ENCODE measurements at places on chromosomes 3 and 15.

DNA sequence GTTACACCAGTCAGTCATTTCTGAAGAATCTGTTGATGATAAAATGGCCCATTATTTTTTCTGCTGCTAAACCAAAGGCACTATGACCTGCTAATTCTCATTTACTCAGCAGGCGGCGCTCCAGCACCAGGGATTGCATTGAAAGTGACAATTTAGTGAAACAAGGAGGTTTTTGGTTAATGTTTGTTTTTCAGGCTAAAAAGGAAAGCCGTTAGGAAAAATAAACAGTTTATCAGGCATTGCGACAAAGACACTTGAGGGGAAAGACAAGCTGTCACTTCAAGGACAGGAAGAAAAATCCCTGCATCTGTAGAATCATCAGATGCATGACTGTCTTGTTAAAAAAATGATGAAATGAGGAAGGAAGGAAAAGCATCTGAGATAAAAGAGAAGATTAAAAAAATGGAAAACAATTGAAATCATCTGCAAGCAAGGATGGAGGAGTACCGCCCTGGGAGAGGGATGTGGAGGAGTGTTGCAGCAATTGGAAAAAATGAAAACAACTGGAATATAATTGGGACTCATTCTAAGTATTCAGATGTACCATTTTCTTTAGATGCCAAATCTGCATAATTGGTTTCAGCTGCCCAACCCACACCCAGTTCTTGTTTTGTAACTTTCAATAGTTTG lies 54.0 kb downstream of the NR1D2 start:
- peak; percentile 70 for DNase-seq

DNA sequence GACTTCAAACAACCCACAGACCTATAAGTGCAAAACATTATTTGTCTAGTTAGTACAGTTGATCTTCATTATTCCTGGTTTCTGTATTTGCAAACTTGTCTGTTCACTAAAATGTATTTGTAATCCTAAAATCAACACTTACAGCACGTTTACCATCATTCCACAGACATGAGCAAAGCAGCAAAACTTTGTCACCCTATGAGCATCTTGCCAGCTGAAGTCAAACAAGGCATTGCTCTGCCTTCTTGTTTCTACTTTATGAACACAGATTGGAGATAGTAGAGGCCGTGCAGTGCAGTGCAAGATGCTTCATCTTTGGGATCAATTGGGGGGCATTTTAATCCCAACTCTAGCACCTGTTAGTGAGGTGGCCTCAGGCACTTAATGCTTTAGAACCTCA lies 202.1 kb downstream of the NLGN1 start:
- DNase-seq: no peak

GRCh38 chr3:32453346-32453745 lies 49.3 kb downstream of the CMTM6 start:
- no peak for DNase-seq

DNA sequence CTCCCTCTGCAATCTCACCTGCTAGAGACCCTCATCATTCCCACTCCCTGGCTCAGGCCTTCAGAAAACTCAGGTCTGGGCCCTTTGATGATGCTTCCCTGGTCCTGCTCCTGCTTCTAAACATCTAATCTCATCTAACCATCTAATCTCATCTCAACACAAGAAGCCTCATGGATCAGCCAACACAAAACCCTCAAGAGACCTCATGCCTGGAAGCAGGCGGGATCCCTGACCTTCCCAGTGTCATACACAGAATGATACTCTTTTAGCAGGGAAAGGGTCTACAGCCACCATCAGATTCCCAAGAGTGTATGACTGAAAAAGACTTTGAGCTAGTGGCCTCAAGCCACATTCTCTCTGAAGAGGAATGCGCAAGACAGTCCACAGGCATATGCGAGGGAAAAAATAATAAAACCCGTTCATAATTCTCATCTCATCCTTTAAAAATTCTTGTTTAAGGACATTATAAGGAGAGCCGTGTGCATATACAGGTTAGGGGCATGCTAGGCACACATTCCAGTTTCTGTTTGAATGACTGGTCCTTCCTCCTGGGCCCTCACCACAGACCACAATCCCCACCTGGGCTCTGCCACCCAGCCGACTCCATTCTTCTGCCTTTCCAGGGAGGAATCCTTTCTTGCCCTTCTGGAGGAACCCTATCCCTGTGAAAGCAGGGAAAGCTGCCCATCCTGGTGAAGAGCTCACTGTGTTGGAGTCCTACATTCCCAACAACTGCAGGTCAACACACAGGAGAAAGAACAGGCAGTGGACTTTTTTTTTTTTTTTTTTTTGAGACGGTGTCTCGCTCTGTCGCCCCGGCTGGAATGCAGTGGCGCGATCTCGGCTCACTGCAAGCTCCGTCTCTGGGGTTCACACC lies 2.2 kb downstream of the ZXDC start:
- no peak for DNase-seq

DNA sequence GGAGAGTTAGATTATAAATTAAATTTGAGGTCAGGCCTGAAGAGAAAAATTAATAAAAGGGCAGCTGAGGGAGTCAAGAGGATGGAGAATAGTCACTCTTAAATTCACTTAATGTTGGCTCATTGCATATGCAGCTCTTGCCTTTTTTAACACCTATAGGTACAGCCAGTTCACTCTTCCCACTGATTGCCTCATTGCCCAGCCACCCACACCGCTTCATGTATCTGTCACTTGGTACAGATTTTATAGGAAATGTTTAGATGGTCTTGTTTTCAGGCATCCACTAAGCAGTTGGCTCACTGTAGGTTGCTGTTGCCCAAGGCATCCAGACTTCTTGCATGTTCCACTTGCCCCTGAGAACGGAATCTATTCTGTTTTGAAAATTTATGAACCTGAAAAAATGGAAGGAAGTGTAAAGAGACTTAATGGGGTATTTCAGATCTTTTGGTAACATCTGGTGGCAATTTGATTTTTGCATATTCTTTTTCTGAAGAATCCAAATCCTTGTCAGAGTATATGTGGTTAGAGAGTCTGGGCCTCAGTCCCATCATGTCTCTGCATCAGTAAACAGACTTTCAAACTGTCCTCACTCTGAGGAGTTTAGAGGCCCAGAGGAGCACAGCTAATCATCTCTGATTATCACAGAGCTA lies 151.9 kb downstream of the RBPMS2 start:
- DNase-seq: no peak

DNA sequence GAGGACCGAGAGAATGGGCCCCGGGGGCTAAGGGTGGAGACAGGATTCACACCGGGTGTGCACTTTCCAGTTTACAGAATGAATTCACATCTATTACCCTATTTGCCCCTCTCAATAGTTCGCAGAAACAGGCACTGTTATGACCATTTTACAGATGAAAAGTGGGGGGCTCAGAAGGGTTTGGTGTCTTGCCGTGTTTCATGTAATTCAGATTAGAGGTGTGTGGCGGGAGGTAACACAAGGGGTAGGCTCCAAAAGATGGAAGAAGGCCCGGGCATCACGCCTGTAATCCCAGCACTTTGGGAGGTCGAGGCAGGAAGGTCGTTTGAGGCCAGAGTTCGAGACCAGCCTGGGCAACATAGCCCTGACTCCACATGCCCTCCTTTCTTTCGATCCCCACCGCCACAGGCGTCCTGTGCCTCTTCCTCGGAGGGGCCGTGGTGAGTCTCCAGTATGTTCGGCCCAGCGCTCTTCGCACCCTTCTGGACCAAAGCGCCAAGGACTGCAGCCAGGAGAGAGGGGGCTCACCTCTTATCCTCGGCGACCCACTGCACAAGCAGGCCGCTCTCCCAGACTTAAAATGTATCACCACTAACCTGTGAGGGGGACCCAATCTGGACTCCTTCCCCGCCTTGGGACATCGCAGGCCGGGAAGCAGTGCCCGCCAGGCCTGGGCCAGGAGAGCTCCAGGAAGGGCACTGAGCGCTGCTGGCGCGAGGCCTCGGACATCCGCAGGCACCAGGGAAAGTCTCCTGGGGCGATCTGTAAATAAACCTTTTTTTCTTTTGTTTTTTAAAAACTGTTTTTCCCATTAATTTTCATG lies 3.4 kb downstream of the DUOXA2 start:
- no peak for DNase-seq

GRCh38 chr15:56831467-56832005 lies 86.9 kb upstream of the TCF12 start:
- no peak for DNase-seq

GRCh38 chr15:77143616-77144015 lies 72.7 kb upstream of the TSPAN3 start:
- DNase-seq: no peak

GRCh38 chr15:33649217-33649933 lies 318.9 kb upstream of the CHRM5 start:
- DNase-seq: no peak

DNA sequence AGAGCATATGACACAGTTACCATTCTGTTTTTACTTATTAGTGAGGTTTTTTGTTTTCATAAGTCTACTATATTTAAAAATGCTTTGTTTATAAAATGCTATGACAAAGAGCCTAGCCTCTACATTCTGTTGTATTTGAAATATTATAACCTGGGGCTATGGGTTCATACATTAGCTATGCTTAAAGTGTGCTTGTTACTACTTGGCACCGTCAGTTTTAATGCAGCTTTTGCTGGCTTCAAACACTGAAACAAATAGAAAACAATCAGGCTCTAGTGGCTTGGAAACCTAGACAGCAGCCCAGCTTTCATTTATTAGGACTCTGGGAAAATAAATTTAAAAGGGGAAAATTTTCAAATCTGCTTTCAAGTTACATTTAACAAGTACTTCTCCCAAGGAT lies 635.9 kb downstream of the CADM2 start:
- DNase-seq: no peak

GRCh38 chr3:184937611-184938010 lies 125.6 kb downstream of the VPS8 start:
- no peak for DNase-seq

DNA sequence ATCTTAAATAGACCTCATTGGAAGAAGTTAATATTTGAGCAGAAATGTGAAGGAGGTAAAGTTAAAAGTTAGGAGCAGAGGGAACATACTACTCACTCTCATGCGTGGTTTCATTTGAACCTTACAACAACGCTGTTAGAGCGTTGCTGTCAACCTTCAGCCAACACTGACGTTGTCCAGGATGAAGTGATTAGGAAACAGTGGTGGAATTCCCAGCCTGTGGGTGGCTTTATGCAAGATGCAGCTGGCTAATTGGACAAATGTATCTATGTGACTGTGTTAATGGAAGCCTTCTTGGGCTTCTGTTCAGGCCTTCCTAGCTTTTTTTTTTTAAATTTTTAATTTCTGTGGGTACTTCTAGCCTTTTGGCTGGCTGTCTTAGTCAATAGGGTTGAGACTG lies 40.5 kb downstream of the PTPRG start:
- DNase-seq: no peak

- DNase-seq: no peak
These were observed 4.5 kb downstream of the EOGT start for GRCh38 chr3:69008980-69009379.

- no peak for DNase-seq
These were observed 412.9 kb downstream of the TIGIT start for GRCh38 chr3:114706591-114707232.

- DNase-seq: peak; percentile 60
These were observed 30.5 kb downstream of the KLF13 start for GRCh38 chr15:31357148-31357547.

- no peak for DNase-seq
These were observed 1139.0 kb downstream of the ROBO2 start for GRCh38 chr3:78178740-78179363.

DNA sequence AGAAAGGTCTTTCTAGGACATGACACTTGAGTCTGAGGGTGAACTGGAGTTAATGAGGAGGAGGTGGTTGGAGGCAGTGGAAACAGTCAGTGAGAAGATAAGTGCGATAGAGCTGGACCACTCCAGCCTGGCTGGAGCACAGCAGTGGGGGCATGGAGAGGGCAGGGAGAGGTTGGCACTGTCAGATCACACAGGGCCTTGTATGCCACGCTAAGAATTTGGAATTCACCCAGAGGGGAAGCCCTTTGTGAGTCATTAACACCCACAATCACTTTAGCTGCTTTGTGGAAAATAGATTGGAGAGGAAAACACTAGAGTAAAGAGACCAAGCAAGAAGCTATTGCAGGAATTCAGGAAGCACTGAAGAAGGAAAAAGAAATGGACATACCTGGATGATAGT lies 83.3 kb downstream of the ZNF621 start:
- no peak for DNase-seq

GRCh38 chr15:60821462-60822061 lies 342.6 kb upstream of the ICE2 start:
- DNase-seq: no peak

GRCh38 chr3:37198547-37198946 lies 24.2 kb upstream of the LRRFIP2 start:
- no peak for DNase-seq

DNA sequence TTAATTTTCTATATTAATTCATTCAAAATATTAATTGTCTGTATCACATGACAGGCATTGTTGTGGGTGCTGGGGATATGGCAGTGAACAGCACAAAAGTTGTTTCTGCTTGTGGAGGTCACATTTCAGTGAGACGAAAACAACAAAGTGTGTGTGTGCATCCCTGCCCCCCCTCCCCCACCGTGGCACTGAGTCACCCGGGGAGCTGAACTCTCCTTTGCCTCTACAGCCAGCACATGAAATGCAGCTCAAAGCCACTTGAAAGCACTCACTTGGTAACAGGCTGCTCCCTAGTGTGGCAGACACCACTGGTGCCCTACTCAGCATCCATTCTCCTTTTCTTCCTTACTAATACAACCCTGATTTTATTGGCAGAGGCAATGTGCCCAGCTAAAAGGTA lies 16.9 kb upstream of the SCAMP5 start:
- DNase-seq: peak; percentile 62

DNA sequence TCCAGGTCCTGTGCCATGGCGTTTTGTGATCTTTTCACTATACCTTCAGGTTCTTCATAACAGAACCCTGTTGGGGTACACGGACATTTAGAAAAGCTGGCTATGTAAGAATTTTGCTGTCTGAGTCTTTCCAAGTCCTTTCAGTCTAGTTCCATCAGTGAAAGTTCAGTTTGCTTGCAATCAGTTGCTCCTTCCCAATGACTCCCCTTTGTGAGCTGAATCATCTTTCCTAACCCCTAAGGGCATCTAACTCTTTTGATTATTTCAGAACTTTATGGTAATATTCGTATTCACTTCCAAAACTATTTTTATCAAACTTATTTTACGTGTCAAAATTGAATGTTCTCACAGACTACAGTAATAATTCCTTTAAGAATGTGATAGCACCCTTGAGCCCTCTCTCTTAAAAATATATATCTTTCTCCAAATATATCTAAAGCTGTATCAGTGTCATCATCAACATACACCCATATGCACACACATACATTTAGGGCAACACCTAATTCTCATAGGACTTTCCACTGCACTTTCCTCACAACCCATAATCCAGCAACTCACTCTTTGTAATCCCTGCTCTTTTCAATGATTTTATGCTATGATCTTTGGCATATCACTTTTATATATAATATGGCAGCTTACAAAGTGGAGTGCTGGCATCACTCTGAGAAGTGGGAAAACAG lies 263.7 kb downstream of the GBE1 start:
- DNase-seq: no peak

GRCh38 chr3:13557926-13558325 lies 9.0 kb downstream of the FBLN2 start:
- no peak for DNase-seq

DNA sequence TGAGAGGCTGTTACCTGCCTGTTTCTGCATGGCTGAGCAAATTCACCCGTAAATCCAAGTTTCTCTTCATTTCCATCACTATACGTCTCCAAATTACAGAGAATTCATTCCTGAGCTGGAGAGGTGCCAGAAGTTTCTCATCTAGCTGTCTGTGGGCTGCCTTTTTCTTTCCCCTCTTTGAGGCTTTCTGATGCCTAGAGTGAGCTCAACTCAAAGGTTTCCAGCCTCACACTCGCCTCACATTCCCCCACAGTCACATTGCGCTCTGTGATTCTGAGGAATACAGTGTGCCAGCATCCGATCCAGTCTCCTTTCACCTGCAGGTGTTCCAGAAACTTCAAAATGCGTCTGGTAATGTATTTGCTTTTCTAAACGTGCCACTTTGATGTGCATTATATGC lies 267.2 kb downstream of the MFSD1 start:
- no peak for DNase-seq

Data from activated CD4-positive, alpha-beta T cell treated with anti-CD3 and anti-CD28 coated beads, Interleukin-2, amount 10 ng/mL, durations not matched to agents 7 days and 5 days (primary cell).